Stimulated activated naive CD8-positive, alpha-beta T cell treated with anti-CD3 and anti-CD28 coated beads, Interleukin-15, amount 100 ng/mL, for 72 hours (primary cell): ENCODE measurements at places on chromosomes 3 and 15.

GRCh38 chr3:144942093-144942837, 970.6 kb downstream of the DIPK2A start:
- no peak for DNase-seq

DNA sequence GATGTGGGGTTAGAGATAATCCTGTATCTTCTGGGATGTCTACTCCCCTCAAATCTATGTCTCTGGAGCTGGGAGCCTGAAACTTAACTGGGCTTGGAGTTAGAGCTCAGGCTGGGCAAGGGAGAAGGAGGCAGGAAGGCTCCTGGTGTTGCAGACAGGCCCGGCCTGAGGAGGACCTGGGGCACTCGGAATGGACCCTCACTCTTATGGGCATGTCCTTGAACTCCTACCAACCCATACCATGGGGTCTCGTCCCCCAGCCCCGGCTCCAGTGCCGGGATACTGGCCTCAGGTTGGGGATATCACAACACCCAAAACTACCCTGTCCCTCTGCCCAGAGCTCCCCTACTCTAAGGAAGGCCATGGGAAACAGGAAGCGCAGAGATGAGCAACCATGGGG, 45.2 kb downstream of the SCN5A start:
- DNase-seq: no peak

DNA sequence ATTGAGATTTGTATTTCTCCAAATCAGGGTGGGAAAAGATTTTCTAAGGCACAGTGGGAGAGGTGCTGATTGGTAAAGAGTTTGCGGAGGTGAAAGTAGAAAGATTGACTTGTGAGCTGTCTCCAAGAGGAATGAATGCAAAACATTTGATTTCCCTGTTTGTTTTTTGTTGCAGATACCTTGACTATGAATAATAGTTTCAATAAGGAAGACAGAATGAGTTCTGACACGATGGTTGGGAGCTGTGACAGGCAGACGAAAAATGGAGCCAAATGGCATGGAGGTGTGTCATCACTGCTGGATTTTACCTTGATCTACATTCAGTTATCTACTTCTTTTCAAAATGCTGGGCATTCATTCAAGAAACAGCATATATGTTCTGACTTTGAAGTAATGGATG, 145.1 kb downstream of the NFKBIZ start:
- DNase-seq: no peak

DNA sequence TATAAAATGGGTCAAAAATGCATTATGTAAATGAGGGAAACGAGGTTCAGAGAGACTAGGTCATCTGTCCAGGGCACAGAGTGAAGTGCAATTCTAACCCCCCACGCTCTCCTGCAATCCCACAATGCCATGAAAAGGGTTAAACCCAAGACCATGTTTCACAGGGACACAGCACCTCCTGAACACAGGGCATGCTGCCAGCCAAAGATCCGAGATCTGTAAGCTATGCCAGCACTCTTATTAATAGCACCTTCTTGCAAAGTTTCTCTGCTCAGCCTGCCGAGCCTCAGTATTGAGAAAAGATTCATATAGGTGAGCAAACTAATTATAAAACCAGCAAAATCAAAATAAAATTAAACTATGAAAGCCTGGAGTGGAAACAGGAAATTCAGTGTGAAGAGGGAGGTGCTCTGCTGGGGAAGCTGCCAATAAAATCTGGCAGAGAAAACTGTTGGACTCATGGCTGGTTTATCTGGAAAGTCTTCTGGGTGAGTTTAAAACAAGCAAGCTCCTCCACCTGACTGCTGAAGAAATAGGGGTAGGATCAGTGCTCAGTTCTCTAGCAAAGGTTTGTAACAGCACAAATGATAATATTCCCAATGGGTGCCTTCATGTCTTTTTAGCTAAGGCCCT, 50.3 kb downstream of the LRIG1 start:
- DNase-seq: no peak

- DNase-seq: no peak
Measured at GRCh38 chr3:48684054-48684349, 1.7 kb downstream of the NCKIPSD start.

DNA sequence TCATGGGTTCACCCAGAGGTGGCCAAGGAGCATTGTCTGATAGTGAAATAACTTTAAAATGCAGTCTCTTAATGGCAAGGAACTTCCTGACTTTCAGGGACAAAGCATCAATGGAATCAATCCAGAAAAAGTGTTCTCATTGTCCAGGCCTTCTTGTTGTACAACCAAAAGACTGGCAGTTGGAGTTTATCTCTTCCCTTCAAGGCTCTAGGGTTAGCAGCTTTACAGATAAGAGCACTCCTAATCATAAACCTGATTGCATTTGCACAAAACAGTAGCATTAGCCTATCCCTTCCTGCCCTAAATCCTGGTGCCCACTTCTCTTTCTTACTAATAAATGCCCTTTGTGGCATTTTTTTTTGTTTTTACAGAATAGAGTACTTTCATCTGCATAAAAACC, 43.3 kb upstream of the VIPR1 start:
- DNase-seq: no peak

GRCh38 chr3:117629505-117629904, 919.9 kb downstream of the TUSC7 start:
- no peak for DNase-seq

DNA sequence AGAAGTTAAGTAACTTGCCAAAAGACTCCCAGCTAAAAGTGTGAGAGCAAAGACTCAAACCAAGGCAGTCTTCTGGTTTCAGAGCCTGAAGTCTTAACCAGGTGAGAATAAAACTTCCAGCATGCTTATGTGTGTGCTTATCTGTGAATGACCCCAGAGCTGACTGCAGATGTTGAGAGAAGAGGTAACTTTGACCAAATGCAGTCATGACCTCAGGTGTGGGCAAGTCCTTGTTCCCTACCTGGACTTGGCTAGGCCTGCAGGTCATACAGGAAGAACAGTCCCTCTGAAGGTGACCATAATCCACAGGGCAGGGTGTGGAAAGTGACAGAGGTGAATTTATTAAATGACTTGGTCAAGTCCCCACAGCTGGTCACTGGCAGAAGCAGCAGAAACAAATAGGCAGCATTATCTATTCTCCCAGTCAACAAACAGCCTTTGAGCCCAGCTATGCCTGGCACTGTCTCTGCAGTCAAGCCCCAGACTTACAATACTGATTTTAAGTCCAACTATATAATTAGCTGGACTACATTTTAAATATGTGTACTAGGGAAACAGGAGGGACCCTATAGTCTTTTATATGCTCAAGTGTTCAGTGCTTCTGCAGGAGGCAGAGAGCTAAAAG, 3.0 kb upstream of the CPEB1 start:
- no peak for DNase-seq

DNA sequence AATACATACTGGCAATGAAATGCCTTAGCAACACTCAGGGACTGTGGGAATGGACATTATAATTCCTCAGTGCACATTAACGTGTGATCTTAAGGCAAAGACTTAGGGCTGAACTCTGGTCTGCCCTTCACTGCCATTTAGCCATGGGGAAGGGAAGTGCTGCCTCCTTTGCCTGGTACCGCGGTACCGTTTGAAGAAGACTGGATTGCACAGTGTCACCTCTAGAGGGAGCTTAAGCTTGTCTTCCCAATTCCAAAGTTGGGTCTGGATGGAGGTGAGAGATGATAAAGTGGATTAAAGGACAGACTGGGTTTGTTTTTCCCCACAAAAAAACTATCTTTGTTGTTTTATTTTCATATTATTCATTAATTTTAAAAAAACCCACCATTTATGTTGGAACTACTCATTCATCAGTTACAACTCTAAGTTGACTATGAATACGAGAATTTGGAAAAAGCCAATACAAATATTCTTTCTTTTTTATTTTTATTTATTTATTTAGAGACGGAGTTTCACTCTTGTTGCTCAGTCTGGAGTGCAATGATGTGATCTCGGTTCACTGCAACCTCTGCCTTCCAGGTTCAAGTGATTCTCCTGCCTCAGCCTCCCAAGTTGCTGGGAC, 60.0 kb upstream of the SYN2 start:
- DNase-seq: no peak

DNA sequence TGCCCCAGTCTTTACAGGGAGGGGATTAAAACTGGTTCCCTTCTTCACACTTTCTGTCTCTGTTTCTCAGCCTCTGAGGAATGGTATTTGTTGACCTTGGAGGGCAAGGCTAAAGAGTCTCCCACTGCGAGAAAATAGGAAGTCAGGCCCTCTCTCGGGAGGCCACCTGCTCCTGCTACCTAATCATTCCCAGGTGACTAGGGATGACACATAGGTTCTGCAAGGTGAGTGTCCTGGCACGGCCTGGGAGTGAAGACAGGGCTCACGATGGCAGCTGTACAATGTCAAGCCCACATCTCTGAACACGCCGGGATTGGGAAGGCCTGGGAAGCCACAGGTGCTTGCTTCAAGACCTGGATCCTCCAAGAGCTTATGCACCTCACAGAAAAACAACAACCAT, 314.2 kb downstream of the NTRK3 start:
- no peak for DNase-seq

DNA sequence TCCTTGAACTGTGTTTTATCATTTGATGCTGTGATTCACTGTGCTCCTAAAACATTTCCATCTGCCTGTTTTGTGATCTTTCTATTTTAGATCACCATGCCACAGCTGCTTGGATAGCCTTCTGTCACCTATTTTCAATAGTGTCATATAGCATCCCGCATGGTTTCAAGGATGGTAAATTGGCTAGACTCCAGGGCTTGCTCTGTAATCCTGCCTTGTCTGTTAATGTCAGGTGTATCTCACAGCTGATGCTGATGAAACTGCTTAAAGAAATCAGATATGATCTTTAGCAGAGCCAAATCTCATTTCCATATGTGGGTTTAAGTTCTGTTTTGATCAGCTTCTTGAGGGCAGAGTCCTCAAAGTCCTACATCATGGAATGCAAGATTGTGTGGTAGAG, 182.2 kb downstream of the UBE2E2 start:
- DNase-seq: no peak

- no peak for DNase-seq
Measured at GRCh38 chr3:13353506-13353905, 66.6 kb downstream of the NUP210 start.

DNA sequence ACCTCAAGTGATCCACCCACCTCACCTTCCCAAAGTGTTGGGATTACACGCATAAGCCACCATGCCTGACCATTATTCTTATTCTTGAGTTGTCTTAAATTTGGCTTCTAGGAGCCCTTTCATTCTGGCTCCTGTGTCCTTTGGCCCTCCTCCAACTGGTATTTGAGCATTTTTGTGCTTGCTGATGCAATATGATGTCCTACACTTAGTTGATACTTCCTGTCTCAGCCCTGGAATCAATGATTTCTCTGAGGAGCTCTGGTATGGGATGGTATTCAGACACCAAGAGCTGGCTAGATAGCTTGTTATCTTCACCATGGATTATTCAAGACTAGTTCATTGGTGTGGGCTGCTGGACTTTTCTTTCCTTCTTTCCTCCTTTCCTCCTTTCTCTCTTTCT, 25.4 kb downstream of the ZNF621 start:
- DNase-seq: no peak

DNA sequence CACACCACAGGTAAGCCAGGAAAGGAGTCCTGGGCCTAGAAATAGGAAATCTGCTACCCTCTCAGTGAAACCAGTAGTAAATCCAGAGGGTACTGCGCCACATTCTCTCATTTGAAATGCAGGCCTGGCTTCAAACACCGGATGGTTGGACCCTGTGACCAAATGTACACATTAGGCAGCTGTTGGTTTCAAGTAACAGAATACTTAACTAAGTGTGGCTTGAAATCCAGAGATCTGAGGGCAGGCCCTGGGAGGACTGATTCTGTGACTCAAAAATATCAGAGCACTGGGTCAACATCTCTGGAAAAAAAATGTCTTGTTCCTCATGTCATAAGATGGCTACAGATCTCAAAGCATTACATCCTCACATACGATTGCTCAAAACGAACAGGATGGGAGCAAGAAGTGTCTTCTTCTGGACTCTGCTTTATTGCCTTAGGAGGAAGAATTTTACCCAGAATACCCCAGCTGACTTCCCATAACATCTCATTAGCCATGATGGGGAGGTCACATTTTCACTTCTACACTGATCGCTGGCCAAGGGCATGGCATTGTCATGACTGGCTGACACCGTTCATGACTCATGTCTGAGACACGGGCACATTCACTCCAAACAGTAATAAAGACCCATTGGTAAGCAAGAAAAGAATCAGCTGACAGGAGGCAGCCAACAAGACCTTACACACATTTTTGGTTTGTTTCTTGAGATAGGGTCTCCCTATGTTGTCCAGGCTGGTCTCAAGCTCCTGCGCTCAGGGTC, 166.0 kb downstream of the ARRDC4 start:
- no peak for DNase-seq

GRCh38 chr3:29429055-29429679, 148.3 kb downstream of the RBMS3 start:
- no peak for DNase-seq

- DNase-seq: no peak
Measured at GRCh38 chr3:139312959-139313358, 30.9 kb upstream of the MRPS22 start.

GRCh38 chr15:63451671-63452315, 52.6 kb upstream of the USP3 start:
- DNase-seq: no peak

DNA sequence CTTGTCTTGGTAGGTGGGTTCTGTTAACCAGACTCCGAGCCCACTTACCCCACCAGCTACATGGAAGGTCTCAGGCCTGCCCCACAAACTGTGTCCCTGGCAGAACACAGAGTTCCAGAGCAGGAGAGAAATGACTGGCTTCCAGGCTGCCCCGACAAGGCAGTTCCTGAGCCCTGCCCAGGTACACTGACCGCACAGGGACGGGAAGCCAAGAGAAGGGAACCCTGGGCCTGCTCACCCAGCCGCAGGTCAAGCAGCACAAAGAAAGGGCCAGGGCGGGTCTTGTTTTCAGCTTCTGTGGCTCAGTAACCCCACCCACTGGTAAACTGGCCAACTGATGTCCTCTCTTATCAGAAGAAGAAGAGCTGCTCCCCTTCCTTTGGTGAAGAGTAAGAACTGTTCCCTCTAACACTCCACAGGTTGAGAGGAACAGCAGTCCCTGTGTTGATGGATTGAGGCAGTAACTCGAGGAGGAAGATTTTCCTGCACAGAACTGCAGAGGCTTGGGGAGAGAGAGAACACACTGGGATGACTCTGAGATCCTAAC, 68.4 kb downstream of the CRTC3 start:
- peak; percentile 22 for DNase-seq

DNA sequence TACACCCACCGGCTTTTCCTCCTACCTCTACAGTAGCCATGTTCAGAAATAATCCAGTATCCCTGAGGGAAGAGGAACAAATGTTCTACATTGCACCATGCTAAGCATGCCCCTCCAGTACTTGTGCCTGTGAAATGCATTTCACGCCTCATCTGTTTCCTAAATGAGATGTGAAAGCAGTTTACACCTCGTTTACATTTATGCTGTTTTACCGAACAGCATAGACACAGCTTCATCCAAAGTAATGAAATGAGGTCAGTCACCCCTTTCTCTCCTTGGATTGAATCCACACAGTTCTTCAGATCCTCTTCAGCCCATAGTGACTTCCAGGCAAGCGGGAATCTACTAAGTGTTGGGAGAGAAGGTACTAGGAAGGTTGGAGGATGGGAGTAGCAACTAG, 514.3 kb downstream of the PDCD6IP start:
- no peak for DNase-seq

GRCh38 chr15:88255484-88256278, 858 bp downstream of the NTRK3 start:
- DNase-seq: no peak

GRCh38 chr3:88033808-88034207, 25.0 kb downstream of the CGGBP1 start:
- DNase-seq: no peak
